ENCODE measurements at places on chromosomes 7 and 10.
A peak's percentile ranks its signal among the peaks of the same experiment; 100 is the strongest.

DNA sequence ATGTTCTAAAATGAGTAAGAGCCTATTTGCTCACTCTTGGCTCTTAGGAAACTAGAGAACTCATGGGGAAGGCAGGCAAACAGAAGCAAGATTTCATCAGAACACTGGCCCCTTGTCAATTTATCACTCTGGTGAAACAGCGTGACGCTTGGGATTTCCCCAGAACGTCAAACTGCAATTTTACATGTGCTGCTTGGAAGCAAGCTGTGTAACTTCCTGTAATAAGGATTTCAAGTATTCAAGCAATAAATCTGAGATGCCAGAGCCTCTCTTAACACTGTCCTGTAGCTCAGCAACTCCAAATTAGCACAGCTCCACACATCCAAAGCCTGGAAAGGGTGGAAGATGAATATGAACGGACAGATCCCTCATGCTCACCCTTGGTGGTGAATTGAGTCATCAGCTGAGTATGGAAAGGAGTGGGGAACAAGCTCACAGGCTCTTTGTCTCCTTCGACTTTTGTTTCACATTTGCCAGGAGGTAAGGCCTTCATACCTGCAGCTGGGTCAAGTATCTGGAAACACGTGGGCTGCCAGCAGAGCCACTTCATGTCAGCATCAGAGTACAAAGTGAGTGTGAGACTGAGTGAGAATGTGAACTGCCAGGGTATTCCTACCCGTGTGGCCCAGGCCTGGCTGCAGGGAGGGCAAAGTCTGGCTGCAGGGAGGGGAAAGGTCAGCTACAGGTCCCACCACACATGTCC is 140.4 kb upstream of the NAMPT start:
- DNase-seq, result peak; percentile 17

DNA sequence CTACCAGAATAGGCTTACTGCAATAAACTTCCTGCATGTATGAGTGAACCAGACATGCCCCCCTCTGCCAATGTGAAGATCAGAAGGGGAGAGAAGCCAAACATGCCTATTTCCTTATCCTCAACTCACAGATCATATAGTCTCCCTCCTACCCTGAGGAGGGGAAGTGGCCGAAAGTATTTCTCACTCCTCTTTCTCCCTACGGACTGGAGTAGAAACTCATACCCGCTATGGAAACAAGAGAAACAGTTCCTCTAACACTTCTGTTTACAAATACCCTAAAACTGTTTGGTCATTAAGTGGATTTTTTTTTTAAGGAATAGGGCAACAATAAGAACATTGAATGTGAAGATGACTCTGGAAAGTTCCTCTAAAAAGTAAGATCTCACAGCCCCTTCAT is 31.4 kb downstream of the CCNJ start:
- no peak for DNase-seq

- DNase-seq, result no peak
Measured at GRCh38 chr7:157499121-157499834, 162.5 kb downstream of the DNAJB6 start.

DNA sequence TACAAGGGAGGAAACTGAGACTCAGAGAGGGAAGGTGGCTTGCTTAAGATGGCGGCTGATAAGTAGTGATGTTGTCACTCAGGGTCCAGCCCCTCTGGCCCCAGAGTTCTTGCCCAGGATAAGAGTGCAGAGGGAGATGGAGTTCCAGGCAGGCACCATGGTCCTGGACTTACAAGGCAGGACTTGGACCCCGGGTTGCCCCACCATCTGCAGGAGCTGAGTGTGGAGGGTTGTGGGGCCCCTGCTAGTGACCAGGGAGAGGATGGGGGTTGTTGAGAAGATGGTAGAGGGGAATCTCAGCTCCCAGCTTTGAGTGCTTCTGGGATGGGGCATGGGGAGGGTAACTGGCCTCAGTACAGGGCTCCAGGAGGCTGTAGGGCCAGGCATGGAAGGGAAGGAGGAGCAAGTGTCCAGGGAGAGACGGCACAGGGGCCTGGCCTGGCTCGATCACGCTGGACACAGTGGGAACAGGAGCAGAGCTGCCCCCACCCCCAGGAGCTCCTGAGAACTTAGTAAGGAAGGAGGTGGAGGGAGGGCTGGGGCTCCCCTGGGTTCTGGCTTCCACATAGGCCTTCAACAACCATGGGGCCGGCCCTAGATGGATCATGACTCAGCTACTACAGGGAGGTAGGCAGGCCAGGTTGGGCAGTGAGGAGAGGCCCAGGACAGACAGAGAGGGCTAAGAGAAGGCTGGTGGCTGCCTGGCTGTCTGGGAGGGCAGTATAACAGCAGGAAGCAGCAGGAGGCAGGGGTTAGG is 28.2 kb downstream of the PPIF start:
- DNase-seq, result no peak

GRCh38 chr7:158772916-158773315 is 56.4 kb downstream of the ESYT2 start:
- DNase-seq, result no peak

DNA sequence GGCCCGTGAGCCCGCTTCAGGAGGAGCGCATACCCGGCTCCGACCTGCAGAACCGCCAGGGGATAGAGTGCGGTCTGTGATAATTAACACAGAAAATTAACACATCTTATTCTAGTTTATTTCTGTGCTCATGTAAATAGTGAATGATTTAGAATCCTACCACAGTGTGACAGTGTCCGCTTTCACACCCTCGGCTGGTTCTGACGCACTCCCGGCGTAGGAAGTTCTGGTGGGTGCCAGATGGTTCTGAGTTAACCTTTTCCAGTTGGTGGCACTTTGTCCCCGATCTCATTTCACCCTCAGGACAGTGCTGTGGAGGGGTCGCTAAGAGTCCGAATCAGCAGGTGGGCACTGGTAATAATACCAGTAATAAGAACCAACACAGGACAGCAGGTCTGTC is 28.3 kb upstream of the FXYD4 start:
- no peak for DNase-seq

GRCh38 chr10:85612833-85613232 is 753.8 kb downstream of the GRID1 start:
- peak; percentile 8 for DNase-seq

GRCh38 chr7:27182861-27183681 is 2.0 kb downstream of the HOXA11 start:
- no peak for DNase-seq

- DNase-seq, result no peak
Measured at GRCh38 chr10:129390726-129391125, 76.3 kb upstream of the MGMT start.

GRCh38 chr7:85734823-85735222 is 548.0 kb upstream of the SEMA3D start:
- no peak for DNase-seq

GRCh38 chr10:104735036-104735756 is 94.1 kb downstream of the SORCS3 start:
- no peak for DNase-seq

DNA sequence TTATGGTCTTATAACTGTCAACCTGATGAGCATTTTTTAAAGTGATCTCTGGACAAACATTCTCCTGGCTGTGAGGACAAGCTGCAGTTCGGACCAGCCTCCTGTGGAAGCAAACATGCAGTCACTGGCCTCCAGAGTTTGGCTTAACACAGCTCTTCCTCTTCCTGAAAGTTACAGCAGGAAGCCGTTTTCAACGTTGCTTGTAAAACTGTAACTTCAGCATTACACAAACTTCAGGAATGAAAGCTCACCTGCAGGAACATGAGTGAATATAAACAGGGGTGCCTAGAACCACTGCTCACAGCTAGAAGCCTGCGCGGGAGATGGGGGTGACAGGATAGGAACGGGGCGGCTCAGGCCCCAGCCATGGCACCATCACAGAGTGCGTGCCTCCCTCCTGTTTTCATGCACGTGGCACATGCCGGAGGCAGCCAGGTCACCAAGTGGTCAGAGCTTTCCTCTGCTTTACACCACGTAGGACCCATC is 292.9 kb upstream of the PITRM1 start:
- DNase-seq, result no peak

- no peak for DNase-seq
Measured at GRCh38 chr10:28283251-28283650, 19.6 kb downstream of the MPP7 start.

DNA sequence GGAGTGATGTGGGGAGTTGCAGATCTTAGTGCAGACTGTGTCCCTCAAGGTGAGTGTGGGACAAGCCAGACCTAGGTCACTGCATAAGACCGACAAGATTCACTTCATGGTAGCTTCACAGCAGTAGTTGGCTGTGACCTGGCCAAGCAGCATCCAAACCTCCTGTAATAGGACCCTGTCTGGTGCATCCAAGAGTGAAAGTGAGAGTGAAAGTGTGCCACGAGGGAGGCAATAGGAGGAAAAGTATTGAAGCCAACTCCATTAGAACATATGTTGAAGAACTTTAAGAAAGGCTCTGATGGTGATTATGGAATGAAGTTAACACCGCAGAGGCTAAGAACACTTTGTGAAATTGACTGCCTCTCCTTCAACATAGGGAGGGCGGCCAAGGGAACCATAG is 7.8 kb upstream of the ZNF33B start:
- DNase-seq, result no peak

- DNase-seq, result no peak
Measured at GRCh38 chr7:132078891-132079735, 497.2 kb downstream of the PLXNA4 start.

GRCh38 chr7:18320971-18321567 is 174.5 kb upstream of the HDAC9 start:
- no peak for DNase-seq

GRCh38 chr7:149527414-149527813 is 29.8 kb upstream of the ZNF746 start:
- DNase-seq, result no peak

DNA sequence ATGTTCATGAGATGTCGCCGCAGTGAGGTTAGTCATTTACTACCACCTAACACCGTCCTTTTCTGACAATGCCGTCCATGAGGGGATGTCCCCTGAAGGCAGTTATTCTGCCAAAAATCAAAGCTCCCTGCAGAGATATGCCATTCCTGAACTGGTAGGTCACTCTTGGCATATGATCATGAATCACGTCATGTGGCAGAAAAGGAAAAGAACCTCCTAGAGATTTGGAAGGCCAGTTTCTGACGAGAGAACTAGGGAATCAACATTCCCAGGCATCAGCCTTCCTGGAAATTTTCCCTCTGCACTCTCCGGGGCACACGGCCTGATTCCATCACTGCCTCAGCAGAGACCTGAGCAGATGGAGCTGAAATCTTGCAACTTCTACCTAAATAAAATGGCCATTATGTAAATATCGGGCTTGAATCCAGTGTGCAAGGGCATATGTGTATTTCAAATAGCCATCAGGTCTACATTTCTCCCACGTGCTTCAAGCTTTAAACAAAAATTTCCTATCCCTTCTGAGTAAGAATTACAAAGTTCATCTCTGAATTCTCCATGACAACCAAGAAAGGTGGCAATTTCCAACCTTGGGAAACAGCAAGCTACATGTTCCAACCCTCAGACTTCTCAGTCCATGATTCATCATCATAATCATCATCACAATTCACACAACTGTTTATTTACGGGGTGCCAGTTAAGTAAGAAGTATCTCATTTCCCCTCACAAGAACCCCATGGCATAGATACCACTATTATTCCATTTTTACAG is 46.5 kb downstream of the AMPH start:
- DNase-seq, result no peak

- DNase-seq, result no peak
Measured at GRCh38 chr7:17968791-17969715, 28.8 kb upstream of the SNX13 start.

GRCh38 chr10:95297402-95297801 is 6.6 kb upstream of the PDLIM1 start:
- DNase-seq, result no peak

DNA sequence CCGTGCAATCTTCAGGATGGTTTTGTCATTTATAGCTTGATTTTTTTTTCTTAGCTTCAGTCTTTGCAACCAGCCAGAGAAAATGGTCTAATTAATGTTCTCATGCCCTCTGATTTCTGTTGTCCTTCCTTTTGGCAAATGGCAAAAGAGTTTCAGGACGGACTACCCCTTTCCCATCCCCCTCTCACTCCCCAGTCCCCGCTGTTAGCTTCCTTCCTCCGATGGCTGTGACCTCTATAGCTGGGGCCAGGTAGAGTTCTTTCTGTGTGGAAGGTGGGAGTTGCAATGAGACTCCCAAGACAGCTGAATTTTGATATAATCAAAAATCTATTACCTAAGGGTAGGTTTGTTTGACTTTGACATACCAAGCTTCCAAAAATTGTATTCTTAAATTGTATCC is 362.0 kb downstream of the PAXIP1 start:
- DNase-seq, result no peak

- no peak for DNase-seq
Measured at GRCh38 chr7:70704831-70705346, 427.1 kb upstream of the GALNT17 start.

GRCh38 chr10:97468162-97468561 is 22.2 kb downstream of the ZDHHC16 start:
- no peak for DNase-seq

DNA sequence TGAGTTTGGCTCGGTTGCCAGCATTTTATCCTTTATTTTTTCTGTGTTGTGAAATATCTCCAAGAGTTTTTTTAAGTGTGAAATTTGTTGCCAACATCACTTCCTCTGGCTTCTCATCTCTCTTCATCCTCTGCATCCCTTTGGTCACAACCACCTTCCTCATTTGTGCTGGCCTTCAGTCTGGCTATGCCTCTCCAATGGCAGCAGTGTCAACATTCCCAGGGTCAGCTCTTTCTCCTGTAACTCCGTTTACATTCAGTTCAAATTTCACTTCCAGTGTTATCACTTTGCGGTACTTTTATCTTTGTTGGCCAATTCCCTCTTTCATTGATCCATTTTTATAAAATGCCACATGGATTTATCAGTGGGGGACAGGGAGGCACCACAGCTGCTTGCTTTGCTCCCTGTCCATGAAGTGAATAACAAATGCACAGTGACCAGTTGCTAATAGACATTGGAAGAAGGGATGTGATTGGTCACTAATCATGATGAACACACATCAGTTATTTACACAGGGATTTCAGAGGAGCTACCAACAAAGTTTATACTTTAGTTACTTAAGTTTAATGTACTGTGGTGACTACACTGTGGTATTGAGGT is 311.4 kb upstream of the LRGUK start:
- DNase-seq, result no peak

GRCh38 chr10:120039046-120039445 is 146.5 kb downstream of the SEC23IP start:
- no peak for DNase-seq

- DNase-seq, result peak; percentile 14
Measured at GRCh38 chr10:13074563-13075451, 25.2 kb upstream of the OPTN start.

GRCh38 chr10:130335336-130335735 is 199.1 kb downstream of the GLRX3 start:
- DNase-seq, result no peak

GRCh38 chr10:28355376-28355775 is 52.5 kb upstream of the MPP7 start:
- DNase-seq, result no peak

All from central memory CD4-positive, alpha-beta T cell (primary cell).